BJ (cell line): ENCODE measurements at places on chromosomes 7 and 10.

- DNase-seq, result no peak
Observed at GRCh38 chr10:18226336-18226735, 86.1 kb downstream of the CACNB2 start.

- DNase-seq, result no peak
Observed at GRCh38 chr7:37320848-37321468, 127.7 kb downstream of the ELMO1 start.

DNA sequence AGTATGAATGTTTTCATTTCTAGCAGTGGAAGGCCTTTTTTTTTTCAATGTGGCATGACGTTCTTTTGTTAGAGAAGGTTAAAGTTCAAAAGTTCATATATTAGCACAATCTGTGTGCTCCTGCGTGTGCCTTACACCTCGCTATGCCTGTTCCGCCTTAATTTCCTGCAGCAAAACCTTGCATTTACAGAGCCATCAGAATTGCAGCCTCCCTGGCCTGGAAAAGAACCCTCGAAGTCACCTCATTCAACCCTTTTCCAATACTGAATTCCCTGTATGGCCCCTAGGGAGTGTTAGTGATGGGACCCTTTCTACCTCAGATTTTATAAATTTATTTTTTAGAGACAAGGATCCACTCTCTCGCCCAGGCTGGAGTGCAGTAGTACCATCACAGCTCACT is 103.5 kb upstream of the ZNF438 start:
- no peak for DNase-seq

DNA sequence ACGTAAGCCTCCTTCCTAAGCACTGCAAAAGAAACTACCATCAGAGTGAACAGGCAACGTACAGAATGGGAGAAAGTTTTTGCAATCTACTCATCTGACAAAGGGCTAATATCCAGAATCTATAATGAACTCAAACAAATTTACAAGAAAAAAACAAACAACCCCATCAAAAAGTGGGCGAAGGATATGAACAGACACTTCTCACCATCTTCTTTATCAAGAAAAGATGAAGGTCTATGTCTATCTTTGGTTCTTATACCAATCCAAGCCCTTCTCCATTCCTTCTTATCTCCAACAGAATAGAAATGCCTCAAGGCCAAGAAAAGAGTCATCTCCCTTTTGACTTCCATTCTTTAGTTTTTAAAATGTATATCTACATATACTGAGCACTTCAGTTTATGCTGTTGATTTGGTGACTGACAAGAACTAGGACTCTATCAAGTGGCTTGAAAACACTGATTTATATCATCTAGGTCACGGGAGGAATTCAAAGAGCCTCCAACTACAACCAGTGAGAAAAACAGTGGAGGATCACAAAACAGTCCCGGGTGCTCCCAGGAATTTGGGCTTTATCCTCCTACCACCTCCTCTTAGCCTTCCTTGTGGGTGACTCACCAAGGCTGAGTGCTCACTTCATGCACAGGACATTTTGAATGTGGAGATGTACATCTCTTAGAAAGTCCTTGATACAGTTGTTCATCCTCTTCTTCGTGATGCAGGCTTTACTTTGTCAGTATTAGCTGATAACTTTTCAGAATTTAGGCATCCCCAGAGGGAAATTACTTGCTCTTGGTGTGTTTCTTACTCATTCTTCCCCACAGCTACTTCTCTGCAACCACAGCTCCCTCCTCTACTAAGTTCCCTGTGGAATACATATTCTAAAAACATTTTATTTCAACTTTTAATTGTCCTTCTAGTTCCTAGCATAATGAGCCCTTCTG is 15.4 kb downstream of the TAS2R41 start:
- no peak for DNase-seq

DNA sequence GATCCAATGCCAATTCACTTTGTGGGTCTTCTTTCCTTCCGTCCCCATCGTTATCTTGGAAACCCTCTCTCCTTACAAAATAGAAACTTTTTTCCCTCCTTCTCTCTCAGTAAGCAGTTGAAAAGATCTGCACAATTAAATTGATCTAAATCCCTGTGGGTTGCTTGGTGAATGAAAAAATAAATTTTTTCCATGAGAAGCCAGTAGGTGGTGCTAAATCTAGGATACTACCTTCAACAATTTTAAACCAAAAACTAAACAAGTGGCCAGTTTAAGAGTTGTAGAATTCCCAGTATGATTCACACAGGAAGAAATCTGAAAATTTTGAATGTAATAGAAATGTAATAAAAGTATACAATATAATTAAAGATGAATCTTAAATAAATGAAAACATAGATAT is 990.3 kb upstream of the ZNF722 start:
- no peak for DNase-seq

DNA sequence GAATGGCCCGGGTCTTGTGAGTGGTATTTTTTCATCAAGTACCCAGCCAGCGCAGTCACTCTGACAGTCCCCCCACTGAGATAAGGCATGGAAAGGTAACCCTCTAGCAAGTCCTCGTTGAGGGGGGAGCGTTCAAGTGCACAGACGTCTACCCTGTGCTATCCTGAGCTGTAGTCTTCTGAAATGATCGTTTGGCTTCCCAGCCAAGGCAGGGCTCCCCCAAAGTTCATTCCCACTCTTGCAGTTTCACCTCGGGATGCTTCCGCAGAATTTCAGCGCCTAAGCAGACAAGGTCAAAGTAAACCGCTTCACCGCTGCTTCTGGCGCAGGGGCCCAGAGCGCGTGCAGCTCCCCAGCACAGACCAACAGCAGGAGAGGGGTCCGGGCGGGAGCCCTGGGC is 1.8 kb downstream of the INSYN2A start:
- no peak for DNase-seq

GRCh38 chr7:11858622-11859302 is 26.8 kb upstream of the THSD7A start:
- no peak for DNase-seq

DNA sequence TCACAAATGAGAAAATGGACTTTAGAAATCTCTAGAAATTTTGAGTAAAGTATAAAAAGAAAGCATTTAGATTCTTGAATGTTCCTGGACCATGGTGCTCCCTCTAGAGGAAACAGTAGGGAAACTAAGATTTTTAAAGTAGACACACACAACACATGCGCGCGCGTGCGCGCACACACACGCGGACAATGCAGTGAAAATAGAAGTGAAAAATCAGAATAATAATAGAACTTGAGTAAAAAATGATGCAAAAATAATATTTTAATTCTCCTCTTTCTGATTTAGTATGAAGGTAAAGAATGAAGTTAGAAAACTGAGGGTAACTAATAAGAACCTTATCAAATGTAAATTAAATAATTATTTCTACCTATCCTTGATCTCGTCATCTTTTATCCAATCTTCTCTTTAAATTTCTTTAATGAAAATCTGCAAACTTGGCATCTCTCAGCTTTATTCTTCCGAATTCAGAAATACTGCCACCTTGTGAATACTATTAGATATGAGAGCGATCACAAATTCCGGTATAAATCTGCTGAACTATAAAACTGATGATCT is 117.0 kb upstream of the AMPH start:
- DNase-seq, result no peak

GRCh38 chr7:139574618-139575337 is 51.3 kb downstream of the CLEC2L start:
- no peak for DNase-seq
